ENCODE measurements at places on chromosomes 6 and 20. TPM values are rescaled to one million over a fixed set of nuclear protein-coding genes. Genes with fewer than 3 reads are reported as not detected.

The GLP1R gene
- not detected for total RNA-seq

The SLC17A1 gene
- not detected for total RNA-seq

The FAM162B gene
- not detected for total RNA-seq

The CRIP3 gene
- total RNA-seq: not detected

The KIAA1755 gene
- 4.4 TPM for total RNA-seq

The MUC21 gene
- total RNA-seq: not detected

The ANGPT4 gene
- total RNA-seq: 0.05 TPM

The TRIM15 gene
- total RNA-seq: not detected

The HLA-DOB gene
- total RNA-seq: 2.0 TPM

The CLPSL1 gene
- not detected for total RNA-seq

The ABHD12 gene
- 26.2 TPM for total RNA-seq

The PACSIN1 gene
- total RNA-seq: 0.04 TPM

The KCNK17 gene
- total RNA-seq: 0.05 TPM

The B3GAT2 gene
- not detected for total RNA-seq

The HLA-DQB1 gene
- 8.3 TPM for total RNA-seq

The ZNF165 gene
- 0.87 TPM for total RNA-seq

The TP53TG5 gene
- 1.1 TPM for total RNA-seq

The C20orf96 gene
- 1.1 TPM for total RNA-seq

The CLDN20 gene
- 0.11 TPM for total RNA-seq

The SLC22A1 gene
- 0.05 TPM for total RNA-seq

The SCUBE3 gene
- 1.0 TPM for total RNA-seq

The PTCHD4 gene
- 1.8 TPM for total RNA-seq

The SLC25A27 gene
- total RNA-seq: 10.6 TPM

The HLA-DRB1 gene
- total RNA-seq: 68.2 TPM

The TTK gene
- total RNA-seq: 23.1 TPM

The MYT1 gene
- 1.1 TPM for total RNA-seq

The BTNL2 gene
- not detected for total RNA-seq

The DPPA5 gene
- total RNA-seq: not detected

The TCF21 gene
- not detected for total RNA-seq

The RAB44 gene
- total RNA-seq: 0.11 TPM

The MEP1A gene
- not detected for total RNA-seq

The PHACTR3 gene
- total RNA-seq: not detected

The SNX9 gene
- total RNA-seq: 24.4 TPM

The SRMS gene
- total RNA-seq: not detected

The SIRPB2 gene
- not detected for total RNA-seq

The ADGRG6 gene
- total RNA-seq: 12.1 TPM

The SMIM13 gene
- 9.9 TPM for total RNA-seq

The BEND3 gene
- 2.9 TPM for total RNA-seq

The SLCO4A1 gene
- total RNA-seq: 130 TPM

The TPX2 gene
- 122 TPM for total RNA-seq

The RIPPLY2 gene
- not detected for total RNA-seq

The FAXC gene
- 2.8 TPM for total RNA-seq

The C4B gene
- 2.1 TPM for total RNA-seq

The KATNA1 gene
- total RNA-seq: 21.9 TPM

The LRP11 gene
- total RNA-seq: 24.6 TPM

The JAG1 gene
- 27.2 TPM for total RNA-seq
